ENCODE measurements at places on chromosomes 5 and 9. TPM values are rescaled to one million over a fixed set of nuclear protein-coding genes. Genes with fewer than 3 reads are reported as not detected.

Gene F2RL1
- total RNA-seq = 11.9 TPM

Gene IL33
- total RNA-seq = not detected

Gene SEC16A
- 4.4 TPM for total RNA-seq

Gene FOXD4L3
- total RNA-seq = not detected

Gene NIM1K
- not detected for total RNA-seq

GRCh38 chr9:133897675-133898074 is 94.4 kb downstream of the VAV2 start:
- peak; percentile 41 for DNase-seq

GRCh38 chr9:108093773-108094675 is 604.5 kb upstream of the KLF4 start:
- peak; percentile 98 for DNase-seq

DNA sequence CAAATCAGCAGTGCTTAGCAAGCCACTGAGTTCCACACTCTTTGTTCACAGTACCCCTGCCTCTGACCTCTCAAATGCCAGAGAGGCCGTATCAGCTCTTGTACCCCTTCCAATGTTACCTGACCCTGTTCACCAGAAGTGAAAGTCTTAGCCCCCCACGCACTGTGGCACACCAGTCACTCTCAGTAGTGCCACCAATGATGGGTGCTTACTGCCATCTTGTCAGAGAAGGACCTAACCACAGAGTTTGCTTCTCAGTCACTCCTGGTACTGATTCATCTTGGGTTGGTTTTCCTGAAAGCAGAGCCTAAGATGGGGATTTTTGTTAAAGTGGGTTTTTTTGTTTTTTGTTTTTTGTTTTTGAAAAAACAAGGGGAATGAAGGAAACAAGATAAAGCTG is 28.8 kb upstream of the PANK3 start:
- no peak for DNase-seq

DNA sequence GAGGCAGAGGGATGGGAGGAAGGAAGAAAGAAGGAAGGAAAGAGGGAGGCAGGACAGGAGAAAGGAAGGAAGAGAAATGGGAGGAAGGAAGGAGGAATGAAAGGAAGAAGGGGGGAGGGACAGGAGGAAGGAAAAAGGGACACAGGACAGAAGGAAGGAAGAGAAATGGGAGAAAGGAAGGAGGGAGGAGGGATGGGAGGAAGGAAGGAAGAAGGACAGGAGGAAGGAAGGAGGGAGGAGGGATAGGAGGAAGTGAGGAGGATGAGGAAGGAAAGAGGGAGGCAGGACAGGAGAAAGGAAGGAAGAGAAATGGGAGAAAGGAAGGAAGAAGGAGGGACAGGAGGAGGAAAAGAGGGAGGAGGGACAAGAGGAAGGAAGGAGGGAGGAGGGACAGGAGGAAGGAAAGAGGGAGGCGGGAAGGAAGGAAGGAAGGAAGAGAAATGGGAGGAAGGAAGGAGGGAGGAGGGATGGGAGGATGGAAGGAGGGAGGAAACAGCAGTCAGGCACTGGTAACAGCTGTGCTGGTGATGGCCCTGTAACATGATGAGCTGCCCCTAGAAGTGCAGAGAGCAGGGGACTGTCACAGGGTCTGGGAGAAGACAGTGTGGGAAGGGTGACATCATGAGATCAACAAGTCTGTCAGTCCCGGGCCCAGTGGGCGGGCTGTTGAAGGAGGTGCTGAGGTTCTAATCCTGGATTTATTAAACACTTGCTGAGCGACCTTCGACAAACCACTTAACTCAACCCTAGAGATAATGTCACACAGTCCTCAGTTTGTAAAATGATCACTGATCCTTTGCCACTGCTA is 10.7 kb upstream of the IRX1 start:
- no peak for DNase-seq

- DNase-seq = peak; percentile 46
Measured at GRCh38 chr5:103849934-103850333, 287.3 kb upstream of the NUDT12 start.

GRCh38 chr9:37486616-37487548 is 1.1 kb downstream of the POLR1E start:
- no peak for DNase-seq

GRCh38 chr5:132763181-132764036 is 13.6 kb downstream of the SEPTIN8 start:
- DNase-seq = no peak

DNA sequence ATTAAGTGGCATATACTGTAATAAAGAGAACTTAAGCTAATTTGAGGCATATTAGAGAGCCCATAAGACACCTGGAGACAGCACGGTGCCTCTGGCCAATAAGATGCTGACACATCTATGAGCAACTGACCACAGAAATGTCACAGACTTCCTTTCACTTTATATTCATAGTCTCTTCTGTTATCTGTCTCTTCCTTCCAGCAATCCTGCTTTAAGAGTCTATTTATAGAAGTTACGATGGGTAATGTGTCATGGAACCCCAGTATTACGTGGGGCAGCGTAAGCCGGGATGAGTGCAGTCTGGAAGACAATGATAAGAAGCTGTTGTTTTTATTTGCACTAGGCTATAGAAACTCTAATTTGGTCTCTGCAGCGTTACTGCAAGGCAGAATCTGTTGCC is 136.8 kb downstream of the CFAP90 start:
- no peak for DNase-seq

DNA sequence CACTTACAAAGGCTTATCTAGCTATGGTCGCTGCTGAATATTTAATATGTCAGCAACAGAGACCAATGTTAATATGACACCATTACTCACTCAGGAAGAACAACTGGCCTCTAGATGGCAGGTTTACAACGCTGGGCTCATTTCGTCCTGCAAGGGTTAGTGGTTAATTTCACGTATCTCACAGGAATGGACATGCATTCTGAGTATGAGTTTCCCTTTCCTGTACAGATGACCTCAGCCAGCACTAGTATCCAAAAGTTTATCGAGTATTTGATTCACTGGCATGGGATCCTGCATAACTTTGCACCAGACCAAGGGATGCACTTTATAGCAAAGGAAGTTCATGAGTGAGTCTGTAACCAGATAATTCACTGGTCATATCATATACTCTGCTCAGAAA is 8.7 kb upstream of the TRPC7 start:
- DNase-seq = peak; percentile 44

DNA sequence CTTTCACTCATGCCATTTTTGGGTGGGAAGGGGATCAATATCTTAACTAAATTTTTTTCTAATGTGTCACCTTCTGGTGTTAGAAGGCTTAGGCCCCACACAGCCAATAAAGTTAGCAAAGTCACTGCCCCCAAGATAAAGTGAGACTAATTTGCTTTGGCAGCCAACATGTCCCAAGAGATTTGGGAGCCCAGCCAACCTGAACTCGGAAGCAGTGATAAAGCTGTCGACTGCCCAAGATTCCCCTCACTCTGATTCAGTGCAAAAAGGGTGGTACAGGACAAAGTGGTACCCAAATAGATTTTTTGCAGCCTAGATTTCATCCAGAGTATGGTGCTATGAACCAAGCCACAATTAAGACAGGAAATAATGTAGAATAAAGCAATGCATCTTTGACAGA is 572.5 kb upstream of the ARRDC3 start:
- DNase-seq = no peak

DNA sequence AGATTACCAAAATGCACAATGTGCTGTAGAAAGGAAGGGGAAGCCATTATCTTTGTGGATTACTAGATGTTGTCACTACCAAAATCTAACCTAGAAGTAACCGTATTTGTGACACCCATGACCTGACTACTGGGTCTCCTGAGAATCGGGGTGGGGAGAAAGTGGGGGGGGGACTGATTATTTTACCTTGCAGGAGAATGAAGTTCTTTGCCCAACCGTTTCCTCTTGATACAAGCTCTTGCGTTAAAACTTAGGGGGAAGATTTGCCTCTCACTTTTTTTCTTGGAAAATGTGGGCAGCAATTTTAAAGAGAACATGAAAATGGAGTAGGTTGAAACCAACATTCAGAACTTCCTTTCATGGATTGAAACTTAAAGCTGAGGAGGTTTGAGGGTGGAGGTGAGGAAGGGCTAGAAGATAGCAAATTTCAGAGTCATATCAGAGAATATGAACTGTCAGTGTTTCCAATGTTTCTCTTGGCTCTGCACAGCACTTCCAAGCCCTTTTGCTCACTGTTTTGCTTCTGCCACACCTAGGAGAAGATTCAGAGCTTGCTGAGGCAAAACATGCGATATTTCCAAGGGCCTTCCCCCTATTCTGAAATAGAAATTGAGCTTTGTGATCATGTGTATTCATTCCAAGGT is 280.8 kb downstream of the AOPEP start:
- DNase-seq = peak; percentile 75

DNA sequence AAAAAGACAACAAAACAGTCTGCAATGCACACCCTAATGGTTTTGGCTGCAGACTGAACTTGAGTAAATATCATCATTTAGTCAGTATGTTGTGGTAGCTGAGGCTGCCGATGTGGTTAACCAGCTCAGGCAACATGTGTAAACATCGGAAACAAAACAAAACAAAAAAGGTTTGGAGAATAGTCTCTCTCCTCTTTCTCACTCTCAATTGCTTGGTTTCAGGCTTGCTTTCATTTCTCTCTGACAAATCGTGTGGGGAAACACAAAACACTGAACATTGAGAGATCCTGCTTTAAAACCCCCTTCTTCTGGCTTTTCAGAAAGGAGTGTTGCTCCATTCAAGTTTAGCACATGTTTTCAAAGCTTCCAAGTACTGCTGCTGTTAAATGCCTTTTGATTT is 453.3 kb downstream of the BNC2 start:
- DNase-seq = no peak

- no peak for DNase-seq
Measured at GRCh38 chr5:152622628-152623027, 217.5 kb upstream of the NMUR2 start.

DNA sequence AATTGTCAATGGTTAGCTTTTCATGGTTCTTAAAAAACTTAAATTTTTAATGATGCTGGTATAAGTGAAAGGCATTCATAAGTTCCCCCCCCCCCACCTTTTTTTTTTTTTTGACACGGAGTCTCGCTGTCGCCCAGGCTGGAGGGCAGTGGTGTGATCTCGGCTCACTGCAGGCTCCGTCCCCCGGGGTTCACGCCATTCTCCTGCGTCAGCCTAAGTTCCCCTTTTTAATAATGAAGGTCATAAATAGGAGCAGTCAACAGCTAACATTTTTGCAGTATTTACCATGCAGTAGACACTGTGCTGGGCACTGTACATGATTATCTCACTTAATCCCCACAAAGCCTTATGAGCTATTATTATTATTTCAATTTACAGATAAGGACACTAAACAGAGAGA is 556.3 kb downstream of the PDE4D start:
- DNase-seq = no peak

DNA sequence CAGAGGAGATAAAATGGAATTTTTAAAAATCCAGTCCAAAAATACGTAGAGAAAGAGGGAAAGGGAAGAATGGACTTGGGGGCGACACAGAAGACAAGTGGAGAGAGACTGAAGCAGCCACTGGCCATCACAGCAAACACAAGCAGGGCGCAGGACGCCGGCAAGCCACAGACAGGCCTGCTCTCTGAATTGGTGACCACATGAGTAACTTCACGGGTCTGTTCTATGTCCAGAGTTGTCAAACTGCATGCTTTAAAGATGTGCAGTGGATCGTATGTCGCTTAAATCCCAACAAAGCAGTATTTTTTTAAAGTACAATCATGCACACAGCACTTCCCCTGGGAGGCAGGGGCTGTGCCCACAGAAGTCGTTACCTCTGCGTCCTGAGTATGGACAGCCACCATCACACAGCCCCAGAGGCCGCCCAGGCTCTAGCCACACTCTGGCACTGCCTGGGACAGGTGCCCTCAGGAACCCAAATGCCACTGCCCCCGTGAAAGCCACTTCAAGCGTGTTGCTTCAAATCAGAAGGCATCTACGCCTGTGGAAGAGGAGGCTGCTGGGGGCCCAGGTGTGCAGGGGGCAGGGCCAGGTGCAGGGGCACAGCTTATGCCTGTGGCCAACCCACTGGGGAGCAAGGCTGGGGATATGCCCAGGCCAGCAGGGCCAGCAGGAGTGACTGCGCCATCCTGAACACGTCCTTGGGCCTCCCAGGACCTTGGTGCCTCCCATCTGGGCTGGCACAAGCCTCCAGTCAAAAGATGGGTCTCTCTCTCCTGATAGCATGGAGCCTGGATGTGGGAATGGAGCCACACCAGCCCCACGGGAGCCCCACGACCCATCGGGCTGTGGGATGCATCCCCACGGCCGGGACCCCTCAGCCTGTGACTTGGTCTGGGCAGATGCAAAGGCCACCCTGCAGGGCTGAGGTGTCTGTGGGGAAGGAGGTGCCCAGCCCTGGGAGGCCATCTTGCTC is 5.9 kb upstream of the LRRC14B start:
- no peak for DNase-seq

- no peak for DNase-seq
Measured at GRCh38 chr9:89362647-89363310, 44.5 kb downstream of the SECISBP2 start.

DNA sequence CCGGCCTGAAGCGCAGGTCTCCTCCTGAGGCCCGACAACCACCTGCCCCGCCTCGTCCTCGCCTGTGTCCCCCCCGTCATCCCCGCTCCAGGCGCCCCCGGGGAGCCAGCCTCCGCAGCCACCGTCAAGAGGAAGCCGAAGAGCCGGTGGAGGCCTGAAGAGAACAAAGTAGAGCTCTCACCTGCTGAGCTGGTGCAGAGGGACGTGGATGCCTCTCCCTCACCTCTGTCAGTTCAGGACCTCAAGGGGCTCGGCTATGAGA is 169.9 kb downstream of the HINT1 start:
- no peak for DNase-seq

- no peak for DNase-seq
Measured at GRCh38 chr5:135441350-135441831, 5.8 kb downstream of the DCANP1 start.

- DNase-seq = no peak
Measured at GRCh38 chr5:177132136-177133095, 1.2 kb upstream of the NSD1 start.

- DNase-seq = no peak
Measured at GRCh38 chr5:2752821-2753439, 1.5 kb upstream of the IRX2 start.

GRCh38 chr5:150723845-150724244 is 23.0 kb upstream of the RBM22 start:
- DNase-seq = no peak

- DNase-seq = no peak
Measured at GRCh38 chr5:93915142-93915553, 173.7 kb upstream of the POU5F2 start.

- no peak for DNase-seq
Measured at GRCh38 chr5:127012916-127013315, 17.4 kb downstream of the MARCHF3 start.

GRCh38 chr9:130095872-130096271 is 42.2 kb downstream of the GPR107 start:
- DNase-seq = no peak

DNA sequence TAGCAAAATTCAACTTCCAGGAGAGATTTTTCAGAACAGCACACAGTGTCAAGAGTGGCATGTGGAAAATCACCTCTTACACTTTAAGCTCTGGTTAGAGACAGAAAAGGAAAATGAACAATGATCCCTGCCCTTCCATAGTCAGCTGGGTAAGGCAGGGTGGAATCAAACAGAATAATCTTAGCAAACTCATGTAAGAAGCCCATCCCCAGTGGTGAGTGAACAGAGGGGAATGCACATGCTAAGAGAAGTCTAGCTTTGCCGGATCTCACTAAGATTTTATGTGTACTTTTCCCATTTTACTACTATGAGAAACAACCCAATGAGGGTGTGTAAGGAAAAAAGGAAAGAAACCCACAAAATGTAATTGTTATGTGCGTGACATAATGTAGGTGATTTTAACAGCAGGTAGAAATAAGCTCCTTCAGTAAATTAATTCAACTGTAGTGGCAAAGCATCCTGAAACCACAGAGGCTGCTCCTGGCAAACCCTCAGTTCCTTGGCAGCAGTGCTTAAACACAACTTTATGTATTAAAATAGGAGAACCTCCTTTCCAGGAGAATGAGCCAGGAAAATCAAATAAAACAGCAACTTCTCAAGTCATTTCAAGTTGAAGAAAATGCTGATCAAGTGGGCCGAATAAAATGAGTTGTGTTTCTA is 366.0 kb upstream of the TRPC7 start:
- DNase-seq = no peak
